ENCODE measurements at places on chromosomes 4 and X.

GRCh38 chrX:123172869-123173268 is 11.2 kb upstream of the GRIA3 start:
- DNase-seq, result no peak

DNA sequence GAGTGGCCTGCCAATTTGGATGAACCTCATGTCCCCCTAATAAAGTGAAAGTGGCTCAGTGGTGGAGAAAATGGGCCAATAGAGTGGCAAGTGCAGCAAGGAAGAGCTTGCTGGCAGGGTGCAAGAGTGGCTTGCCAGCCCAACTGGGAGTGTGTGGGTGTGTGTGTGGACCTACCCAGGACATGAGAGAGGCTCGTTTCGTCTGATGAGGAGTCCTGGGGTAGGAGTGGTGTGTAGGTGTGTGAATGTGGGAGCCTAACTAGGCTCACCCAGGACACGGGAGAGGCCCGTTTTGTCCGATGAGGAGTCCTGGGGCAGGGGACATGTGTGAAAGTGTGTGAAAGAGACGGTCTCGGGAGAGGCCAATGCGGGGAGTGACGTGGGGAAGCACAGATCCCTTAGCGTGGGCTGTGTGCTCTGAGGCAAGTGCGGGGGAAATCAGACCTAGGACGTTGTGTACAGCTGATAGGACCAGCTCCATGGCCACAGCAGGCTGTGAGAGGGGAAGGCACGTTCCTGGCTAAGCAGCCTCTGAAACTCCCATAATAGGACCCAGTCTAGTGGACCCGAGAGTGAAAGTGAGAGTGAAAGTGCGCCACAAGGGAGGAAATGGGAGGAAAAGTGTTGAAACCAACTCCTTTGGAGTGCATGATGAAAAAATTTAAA is 5.3 kb downstream of the GAGE10 start:
- no peak for DNase-seq

GRCh38 chr4:61760820-61761219 is 560.7 kb downstream of the ADGRL3 start:
- no peak for DNase-seq

GRCh38 chr4:123350191-123350544 is 46.4 kb upstream of the SPRY1 start:
- peak; percentile 8 for DNase-seq

DNA sequence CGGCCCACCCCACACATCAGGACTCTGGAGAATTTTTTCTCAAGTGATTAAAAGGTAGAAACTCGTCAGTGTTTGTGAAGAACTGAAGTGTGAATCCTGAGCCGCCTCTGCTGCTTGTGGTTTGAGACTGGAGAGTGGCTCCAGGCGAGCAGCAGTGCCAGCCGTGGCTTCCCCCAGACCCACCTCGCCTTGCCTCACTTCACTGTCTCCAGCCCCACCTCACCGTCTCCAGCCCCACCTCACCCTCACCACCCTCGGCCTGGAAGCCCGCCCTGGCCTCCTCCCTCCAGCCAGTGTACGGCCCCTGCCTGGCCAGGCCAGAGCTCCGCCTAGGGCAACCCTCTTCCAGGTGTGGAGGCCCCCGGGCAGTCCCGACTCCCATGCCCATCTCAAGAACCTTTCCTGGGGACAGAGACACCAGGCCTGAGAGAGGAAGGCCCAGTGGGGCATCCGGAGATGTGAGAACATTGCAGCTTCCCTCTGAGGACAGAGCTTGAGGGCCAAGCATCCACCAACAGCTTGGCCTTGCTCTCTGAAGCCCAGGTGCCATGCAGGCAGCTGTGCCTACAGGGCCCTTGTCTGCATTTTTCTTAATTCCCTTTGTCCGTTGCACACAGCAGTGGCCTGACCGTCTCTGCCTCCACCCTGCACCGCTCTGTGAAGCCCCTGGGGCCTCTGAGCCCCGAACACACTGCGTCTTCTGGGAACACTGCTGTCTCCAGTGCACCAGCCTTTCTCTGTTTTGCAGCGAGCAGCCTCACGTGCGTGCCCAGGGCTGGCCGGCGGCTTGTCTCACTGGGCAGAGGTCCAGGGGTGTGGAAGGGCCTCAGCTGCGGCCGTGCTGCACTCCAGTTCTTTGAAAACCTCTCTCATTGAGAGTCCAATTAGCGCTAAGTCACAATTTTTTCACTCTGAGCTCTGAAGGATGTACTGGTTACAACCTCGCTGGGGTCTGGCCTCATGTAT is 13.8 kb downstream of the SH3BP2 start:
- no peak for DNase-seq

GRCh38 chr4:17347445-17347844 is 164.4 kb downstream of the QDPR start:
- peak; percentile 16 for DNase-seq

DNA sequence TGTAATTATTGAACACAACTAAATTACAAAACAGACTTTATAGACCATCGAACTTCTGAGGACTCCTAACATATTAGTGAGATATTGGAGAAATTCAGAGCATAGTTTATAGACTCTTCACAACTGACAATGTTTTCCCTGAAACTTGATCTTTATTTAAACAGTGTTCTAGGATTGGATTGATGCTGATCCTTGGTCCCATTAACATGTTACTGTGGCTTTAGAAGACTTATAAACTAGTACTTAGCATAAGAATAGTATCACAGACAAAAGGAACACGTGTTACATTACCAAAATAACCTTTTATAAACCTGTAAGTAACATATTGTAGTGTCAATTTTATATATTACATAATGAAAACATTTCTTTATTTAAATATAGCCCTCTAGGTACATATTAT is 689.6 kb downstream of the CCSER1 start:
- no peak for DNase-seq

GRCh38 chr4:103721251-103721650 is 1.5 kb upstream of the TACR3 start:
- DNase-seq, result no peak

DNA sequence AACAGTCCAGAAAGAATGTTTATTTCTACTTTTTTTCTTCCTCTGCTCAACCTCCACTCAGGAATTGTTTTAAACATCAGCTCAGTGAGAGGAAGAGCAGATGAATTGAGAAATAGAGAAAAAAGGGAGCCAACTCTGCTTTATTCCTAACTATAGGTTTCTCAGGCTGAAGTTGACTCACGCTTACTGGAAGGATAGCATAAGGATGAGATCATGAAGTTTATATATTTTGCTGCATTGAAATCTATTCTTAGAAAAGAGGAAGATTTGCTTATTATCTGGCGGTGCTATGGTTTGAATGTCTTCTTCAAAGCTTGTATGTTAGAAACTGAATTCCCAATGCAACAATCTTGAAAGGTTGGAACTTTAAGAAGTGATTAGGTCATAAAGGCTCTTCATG is 1673.4 kb upstream of the PCDH7 start:
- DNase-seq, result no peak

GRCh38 chr4:38829237-38829636 is 24.6 kb upstream of the TLR1 start:
- DNase-seq, result no peak

- DNase-seq, result no peak
Observed at GRCh38 chr4:169142391-169142790, 128.4 kb downstream of the SH3RF1 start.

DNA sequence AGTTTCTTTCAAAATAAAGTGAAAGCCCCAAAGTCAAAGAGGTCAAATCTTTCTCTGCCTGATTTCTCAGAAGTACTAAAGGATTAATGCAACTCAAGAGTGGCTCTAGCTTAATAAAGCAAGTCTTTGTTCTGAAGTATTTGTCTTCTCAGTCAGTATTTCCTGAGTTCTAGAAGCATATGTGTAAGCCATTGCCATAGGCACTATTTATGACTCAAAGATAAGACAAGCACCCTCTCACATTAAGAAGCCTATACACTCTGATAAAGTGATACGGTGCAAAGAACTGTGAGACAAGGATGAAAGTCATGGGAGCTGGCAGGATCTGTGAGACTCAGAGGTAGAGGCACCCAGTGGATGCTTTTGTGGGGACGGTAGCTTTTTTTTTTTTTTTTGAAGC is 60.9 kb downstream of the AASDH start:
- DNase-seq, result no peak

GRCh38 chr4:876780-877179 is 50.9 kb upstream of the CPLX1 start:
- DNase-seq, result no peak

DNA sequence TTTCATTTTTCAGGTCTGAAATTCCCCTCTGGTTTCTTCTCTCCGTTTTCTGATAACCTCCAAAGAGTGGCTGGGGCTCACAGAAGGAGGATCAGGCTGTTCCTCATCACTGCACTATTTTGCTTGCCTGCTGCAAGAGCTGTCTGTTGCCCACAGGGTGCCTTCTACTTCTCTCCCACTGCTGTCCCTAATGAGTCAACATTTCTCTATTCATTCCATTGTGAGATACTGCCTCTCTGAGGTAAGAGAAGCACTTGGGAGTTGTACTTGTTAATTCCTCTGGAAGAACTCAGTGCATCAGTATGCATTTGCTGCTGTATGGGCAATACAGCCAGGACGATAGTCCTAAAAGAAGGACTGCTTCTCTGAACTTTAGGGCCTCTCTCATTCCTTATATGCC is 34.8 kb downstream of the CT47B1 start:
- no peak for DNase-seq

DNA sequence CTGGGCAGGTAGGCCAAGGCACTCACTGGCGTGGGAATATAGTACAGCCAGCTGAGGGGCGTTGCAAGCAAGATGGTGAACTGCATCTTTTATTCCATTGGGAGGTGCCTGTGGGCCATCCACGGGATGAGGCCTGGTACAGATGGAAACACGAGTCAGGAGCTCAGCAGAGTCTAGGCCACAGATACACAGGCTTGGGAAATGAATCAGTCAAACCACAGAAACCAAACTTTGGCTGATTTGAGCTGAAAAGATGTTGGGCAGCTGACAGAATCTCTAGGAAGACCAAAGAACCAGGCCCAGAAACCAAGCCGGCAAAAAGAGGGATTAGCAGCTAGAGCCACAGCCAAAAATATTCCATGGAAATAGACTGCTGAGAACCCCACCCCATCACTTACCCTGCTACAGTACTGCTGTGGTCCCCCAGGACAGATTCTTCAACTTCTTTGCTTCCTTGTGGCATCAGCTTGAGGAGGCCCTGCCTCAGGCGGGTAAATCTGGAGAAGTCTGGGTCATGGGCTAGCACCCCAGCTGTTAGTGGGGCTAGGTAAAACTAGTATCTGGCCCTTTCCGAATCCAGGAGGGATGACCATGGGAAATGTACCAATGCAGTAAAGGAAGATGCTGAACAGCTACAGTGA is 75.4 kb downstream of the TMEM131L start:
- no peak for DNase-seq

- DNase-seq, result no peak
Observed at GRCh38 chrX:67384403-67384802, 159.4 kb upstream of the AR start.

DNA sequence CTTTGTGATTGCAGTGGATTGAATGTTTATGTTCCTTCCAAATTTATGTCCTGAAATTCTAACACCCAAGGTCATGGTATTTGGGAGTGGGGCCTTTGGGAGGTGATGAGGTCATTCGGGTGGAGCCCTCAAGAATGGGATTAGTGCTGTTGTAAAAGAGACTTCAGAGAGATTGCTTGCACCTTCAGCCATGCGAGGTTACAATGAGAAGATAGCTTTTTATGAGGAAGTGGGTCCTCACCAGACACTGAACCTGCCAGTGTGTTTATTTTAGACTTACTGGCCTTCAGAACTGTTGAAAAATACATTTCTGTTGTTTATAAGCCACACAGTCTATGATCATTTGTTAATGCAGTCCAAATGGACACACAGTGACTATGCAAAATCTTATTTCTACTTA is 161.0 kb upstream of the GPRIN3 start:
- no peak for DNase-seq

DNA sequence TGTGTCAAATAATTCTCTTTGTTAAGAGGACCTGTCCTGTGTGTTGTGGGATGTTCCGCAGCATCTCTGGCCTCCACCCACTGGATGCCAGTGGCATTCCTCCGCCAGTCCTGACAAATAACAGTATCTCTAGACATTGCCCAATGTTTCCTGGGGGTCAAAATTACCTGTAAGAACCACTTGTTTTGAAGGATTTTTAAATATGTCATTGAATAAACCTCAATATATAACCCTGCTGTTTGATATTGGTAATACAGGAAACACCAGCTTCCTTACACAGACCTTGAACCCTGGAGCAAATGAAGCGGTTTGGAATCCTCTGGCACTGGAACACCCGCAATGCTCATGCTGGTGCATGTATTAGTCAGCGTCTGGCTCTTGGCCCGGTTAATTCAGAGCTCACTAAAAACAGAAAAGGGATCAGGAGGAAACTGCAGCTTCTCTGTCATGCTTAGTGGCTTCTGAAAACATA is 101.3 kb downstream of the TBL1X start:
- no peak for DNase-seq

DNA sequence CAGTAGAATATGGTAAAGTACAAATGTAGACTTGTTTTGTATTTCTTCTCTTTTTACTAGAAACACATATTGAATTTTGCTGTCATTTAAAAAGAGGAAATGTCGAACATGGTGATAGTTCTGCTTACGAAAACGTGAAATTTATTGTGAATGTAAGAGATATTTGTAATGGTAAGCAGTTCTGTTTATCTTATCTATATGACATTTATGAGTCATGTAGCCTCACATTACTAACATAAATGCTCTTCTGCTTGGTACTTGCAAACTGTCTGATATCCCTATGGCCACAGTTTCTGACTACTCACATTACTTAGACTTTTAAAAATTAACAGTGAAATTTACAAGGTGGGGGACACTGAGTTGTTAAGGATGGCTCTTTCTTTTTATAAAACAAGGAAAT is 57.9 kb downstream of the PASD1 start:
- DNase-seq, result no peak

DNA sequence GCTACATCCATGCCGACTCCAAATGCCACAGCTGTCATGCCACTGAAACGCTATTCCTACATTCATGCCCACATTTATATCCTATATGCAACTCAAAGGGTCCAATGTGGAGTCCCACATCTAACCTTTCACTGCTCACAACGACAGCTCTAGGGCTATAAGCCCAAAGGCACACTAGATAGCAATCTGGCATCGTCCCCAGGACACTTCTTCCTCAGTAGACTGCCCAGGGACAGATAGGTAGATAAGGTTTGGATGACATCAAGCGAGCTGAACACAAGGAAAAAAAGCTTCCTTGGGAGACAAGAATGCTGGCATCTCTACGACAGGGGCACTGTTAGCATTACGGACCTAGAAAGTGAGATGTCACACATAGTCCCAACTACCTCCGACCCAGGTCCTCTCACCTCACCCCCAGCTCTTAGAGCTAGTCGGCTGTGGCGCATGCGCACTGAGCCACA is 685 bp downstream of the RAB9B start:
- DNase-seq, result no peak

- DNase-seq, result no peak
Observed at GRCh38 chr4:135098061-135098460, 896.5 kb upstream of the PABPC4L start.

Measured in NCI-H82 (cell line).